Pancreas (tissue), 10 donors: ENCODE measurements at places on chromosomes 4 and X. TPM values are rescaled to one million over a fixed set of nuclear protein-coding genes. Genes with fewer than 3 reads are reported as not detected.

- peak; percentile 90 for DNase-seq
- H3K27ac ChIP-seq = peak within 1 kb of the TSS; percentile 51
- H3K27me3 ChIP-seq = no peaks in the 10 kb centered on the region
- no peaks in the 10 kb centered on the region for H3K4me1 ChIP-seq
Observed at GRCh38 chr4:40749717-40750460, at the start of gene NSUN7. NSUN7 (plus strand) TSS chr4:40749955; CDS start chr4:40750694, 739 bp downstream.

DNA sequence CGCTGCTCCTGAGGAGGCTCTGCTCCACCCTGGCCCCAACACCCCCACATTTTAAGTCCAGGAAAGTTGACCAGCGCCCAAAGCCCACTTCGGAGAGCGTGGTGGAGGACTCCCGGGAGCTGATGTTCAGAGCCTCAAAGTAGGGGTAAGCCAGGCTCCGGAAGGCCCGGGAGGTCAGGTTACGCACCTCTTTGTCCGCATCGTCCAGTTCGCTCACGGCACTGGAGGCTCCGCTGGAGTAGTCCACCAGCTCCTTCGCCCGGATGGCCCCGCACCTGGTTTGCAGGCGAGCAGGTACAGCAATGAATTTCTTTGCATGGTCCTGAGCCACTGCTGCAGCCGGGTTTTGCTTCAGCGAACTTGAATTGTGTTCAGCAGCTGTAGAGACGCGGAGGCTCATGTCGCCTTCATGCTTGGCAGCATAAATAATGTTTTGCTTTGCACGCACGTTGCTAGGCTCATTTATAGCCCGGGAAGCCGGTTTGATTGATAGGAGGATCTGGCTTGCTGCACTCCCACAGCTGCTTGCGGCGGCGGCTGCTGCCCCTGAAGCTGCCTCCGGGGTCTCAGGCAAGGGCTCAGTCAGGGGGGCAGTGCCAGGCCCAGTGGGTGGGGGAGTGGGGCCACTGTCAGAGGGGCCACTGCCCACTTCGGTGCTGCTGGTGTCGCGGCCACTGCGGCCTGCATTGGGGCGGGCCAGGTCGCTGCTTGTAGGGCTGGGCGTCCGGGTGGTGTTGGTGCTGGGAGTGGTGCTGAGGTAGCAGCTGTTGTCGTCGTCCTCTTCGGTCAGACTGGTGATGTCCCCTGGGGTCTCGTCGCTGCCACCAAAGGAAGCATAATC, 4.8 kb downstream of the C4orf54 start:
- H3K27me3 ChIP-seq = no peaks in the 10 kb centered on the region
- H3K4me1 ChIP-seq = no peaks in the 10 kb centered on the region
- no peak overlapping the region for H3K4me3 ChIP-seq
- H3K36me3 ChIP-seq = no peaks in the 10 kb centered on the region
- H3K27ac ChIP-seq = no peak overlapping the region

- no peak overlapping the region for H3K27ac ChIP-seq
- H3K4me3 ChIP-seq = no peak overlapping the region
- no peaks in the 10 kb centered on the region for H3K27me3 ChIP-seq
- DNase-seq = no peak
- no peaks in the 10 kb centered on the region for H3K36me3 ChIP-seq
Observed at GRCh38 chr4:184237612-184238011, 19.9 kb upstream of the ENPP6 start.

- no peak overlapping the region for H3K4me3 ChIP-seq
- no peak for DNase-seq
- H3K27ac ChIP-seq = no peak overlapping the region
- no peaks in the 10 kb centered on the region for H3K4me1 ChIP-seq
- no peaks in the 10 kb centered on the region for H3K36me3 ChIP-seq
- H3K27me3 ChIP-seq = no peaks in the 10 kb centered on the region
Observed at GRCh38 chr4:38781854-38782261, 932 bp downstream of the TLR10 start.

DNA sequence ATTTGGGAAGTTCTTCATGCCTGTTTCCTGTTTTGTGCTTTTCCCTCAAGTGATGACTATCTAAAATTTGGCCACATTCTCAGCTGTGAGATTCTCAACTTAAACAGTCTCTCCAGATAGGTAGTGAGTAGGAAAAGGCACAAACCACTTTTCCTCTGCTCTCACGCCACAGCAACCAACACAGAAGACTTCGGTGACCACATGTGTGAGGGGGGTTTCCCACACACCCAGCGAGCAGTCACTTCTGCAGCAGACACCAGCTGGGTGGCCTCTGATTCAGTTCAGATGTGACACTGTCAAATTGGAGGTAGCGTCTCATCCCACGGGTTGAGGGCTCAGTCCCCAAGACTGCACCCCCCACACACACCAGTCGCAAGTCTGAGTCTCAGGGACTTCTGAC, 25.1 kb upstream of the CLDN34 start:
- H3K36me3 ChIP-seq = no peaks in the 10 kb centered on the region
- no peaks in the 10 kb centered on the region for H3K27me3 ChIP-seq
- no peak overlapping the region for H3K27ac ChIP-seq
- DNase-seq = no peak
- no peaks in the 10 kb centered on the region for H3K4me1 ChIP-seq

DNA sequence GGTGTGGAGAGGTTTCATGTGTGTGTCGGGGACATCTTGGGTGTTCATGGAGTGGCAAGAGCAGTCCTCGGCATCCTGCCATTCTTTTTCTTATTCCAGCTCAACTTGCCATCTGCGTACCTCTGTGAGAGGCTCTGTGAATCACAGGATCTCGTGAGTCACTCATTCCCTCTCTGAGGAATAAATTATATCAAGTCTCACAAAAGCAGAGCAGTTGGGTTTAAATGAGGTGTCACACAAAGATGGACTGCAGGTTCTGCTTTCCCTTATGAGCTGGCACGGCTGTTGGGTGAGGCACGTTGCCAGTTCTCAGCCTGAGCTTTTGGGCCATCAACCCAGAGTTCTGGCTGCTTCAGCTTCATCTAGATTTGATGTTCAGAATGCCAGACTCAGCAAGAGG, 6.8 kb upstream of the OCIAD2 start:
- no peaks in the 10 kb centered on the region for H3K27me3 ChIP-seq
- no peak overlapping the region for H3K27ac ChIP-seq
- no peaks in the 10 kb centered on the region for H3K36me3 ChIP-seq
- no peak overlapping the region for H3K4me3 ChIP-seq
- no peaks in the 10 kb centered on the region for H3K4me1 ChIP-seq

GRCh38 chr4:5923376-5923775, 30.5 kb upstream of the CRMP1 start:
- H3K27me3 ChIP-seq = no peaks in the 10 kb centered on the region
- H3K4me1 ChIP-seq = no peaks in the 10 kb centered on the region
- no peaks in the 10 kb centered on the region for H3K36me3 ChIP-seq
- no peak for DNase-seq

- no peak for DNase-seq
- H3K4me1 ChIP-seq = no peaks in the 10 kb centered on the region
- no peak overlapping the region for H3K4me3 ChIP-seq
- no peak overlapping the region for H3K27ac ChIP-seq
- no peaks in the 10 kb centered on the region for H3K36me3 ChIP-seq
Observed at GRCh38 chrX:69121321-69122000, 43.8 kb downstream of the PJA1 start.

GRCh38 chr4:30757357-30757756, 37.2 kb downstream of the PCDH7 start:
- H3K36me3 ChIP-seq = no peaks in the 10 kb centered on the region
- H3K4me3 ChIP-seq = no peak overlapping the region

DNA sequence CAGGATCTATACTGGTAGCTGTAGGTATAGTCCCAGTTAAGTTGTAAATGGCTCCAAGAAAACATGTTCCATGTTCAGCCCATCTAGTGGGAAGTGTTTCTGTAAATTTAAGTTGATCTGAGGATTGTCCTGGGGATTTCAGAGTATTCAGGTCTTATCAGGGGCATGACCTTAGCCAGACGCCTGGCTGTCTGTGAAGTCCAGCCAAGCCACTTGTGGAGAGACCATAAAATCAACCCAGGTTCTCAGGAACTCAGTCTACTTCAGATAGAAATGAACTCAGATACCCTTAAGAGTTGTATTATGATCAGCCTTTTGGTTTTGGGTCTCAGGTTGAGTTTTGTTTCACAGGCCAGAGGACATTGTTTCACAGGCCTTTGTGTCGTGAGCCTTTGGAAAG, 95.9 kb downstream of the EGF start:
- H3K4me1 ChIP-seq = no peaks in the 10 kb centered on the region
- no peaks in the 10 kb centered on the region for H3K27me3 ChIP-seq

- no peak overlapping the region for H3K27ac ChIP-seq
- no peak for DNase-seq
- H3K4me3 ChIP-seq = no peak overlapping the region
- no peaks in the 10 kb centered on the region for H3K36me3 ChIP-seq
- no peaks in the 10 kb centered on the region for H3K27me3 ChIP-seq
Observed at GRCh38 chrX:110384490-110384889, 25.8 kb downstream of the RTL9 start.

GRCh38 chr4:153534792-153535629, 68.9 kb downstream of the TMEM131L start:
- no peak overlapping the region for H3K27ac ChIP-seq
- no peaks in the 10 kb centered on the region for H3K27me3 ChIP-seq
- no peaks in the 10 kb centered on the region for H3K36me3 ChIP-seq
- H3K4me3 ChIP-seq = no peak overlapping the region
- peaks cover 34% of the 10 kb centered on the region for H3K4me1 ChIP-seq

GRCh38 chrX:21885568-21885967, 29.8 kb downstream of the YY2 start:
- no peak overlapping the region for H3K27ac ChIP-seq
- H3K36me3 ChIP-seq = no peaks in the 10 kb centered on the region
- H3K27me3 ChIP-seq = no peaks in the 10 kb centered on the region
- no peak overlapping the region for H3K4me3 ChIP-seq
- no peaks in the 10 kb centered on the region for H3K4me1 ChIP-seq
- no peak for DNase-seq

DNA sequence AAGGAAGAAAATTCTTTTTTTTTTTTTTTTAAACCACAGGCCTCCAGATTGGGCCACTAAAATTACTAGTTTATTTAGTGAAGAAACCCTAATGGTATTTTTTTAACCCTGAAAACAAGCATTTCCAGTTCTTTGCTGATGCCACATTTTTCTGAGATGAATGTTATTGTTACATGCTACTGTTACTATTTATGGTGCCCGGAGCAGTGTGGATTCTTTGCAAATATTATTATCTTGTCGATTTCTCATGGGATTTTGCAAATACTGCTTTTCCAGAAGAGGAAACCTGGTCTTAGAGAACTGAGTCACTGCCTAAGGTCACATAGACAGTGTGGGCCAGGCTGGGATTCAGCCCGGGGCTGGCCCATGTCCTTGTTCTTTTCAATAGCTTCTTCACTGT, 8.7 kb upstream of the ALAS2 start:
- no peaks in the 10 kb centered on the region for H3K4me1 ChIP-seq
- no peak for DNase-seq
- H3K27ac ChIP-seq = no peak overlapping the region
- H3K4me3 ChIP-seq = no peak overlapping the region
- H3K27me3 ChIP-seq = no peaks in the 10 kb centered on the region
- H3K36me3 ChIP-seq = no peaks in the 10 kb centered on the region

DNA sequence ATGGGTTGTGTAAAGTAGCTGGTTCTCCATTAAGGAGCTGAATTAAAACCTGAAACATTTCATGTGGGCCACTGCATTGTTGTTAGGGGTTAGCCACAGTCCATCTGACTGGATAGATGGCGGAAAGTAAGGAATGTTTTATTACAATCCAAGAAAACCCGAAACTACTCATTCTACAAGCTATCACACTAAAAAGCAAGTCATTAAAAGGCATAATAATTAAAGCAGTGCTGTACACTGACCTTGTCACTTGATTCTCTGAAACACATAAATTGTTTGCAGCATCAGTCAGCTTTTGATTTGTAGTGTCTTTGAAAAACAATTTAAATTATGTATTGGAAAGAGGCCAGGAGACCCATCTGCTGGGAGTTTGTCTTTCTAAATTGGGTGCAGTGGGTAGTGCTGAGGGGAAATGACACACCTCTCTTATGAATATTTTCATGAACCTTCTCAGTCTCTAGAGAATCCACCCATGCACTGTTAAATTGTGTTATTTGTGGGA, 75.7 kb upstream of the ANK2 start:
- H3K4me3 ChIP-seq = no peak overlapping the region
- H3K4me1 ChIP-seq = no peaks in the 10 kb centered on the region
- H3K27me3 ChIP-seq = no peaks in the 10 kb centered on the region
- DNase-seq = no peak
- H3K27ac ChIP-seq = no peak overlapping the region
- no peaks in the 10 kb centered on the region for H3K36me3 ChIP-seq

DNA sequence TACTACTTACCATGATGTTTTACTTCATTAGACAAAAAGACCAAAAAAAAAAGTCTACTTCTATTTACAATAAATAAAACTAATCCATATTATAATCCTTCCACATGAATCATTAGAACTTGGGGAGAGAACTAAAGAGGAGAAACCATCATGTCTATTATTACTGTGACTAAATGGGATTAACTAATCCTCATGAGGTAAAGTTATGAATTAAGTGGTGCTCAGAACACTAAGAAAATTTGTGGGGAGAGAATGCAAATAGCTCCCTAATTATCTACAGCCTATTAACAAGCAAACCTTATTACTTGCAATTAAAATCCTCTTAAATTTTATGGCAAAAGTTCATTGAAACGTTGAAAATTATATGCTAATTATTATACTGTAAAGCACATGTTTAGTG, 68.8 kb downstream of the MAB21L2 start:
- H3K27me3 ChIP-seq = no peaks in the 10 kb centered on the region
- no peak for DNase-seq
- no peak overlapping the region for H3K27ac ChIP-seq
- H3K4me1 ChIP-seq = no peaks in the 10 kb centered on the region
- no peak overlapping the region for H3K4me3 ChIP-seq

DNA sequence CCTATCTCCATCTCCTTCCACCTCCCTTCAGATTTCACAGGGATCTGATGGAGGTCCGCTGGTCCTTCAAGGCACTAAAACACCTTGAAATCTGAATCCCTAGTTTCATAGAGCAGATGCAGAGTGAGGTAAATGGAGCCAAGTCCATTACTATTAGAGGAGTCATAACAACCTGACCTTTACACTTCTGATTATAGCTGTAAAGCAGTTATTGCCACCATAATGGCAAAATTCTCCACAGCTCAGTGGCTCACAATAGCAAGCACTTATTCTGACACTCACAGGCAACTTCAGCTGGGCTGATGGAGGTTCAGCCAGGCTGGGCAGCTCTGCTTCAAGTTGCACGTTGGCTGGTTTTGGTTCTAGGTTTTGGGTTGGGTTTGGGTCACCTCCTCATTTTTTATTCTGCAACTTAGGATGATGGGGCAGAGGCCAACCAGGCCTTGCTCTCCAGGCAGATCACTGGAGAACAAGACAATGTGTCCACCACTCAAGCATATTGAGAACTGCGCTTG, 51.4 kb upstream of the LRAT start:
- H3K4me1 ChIP-seq = no peaks in the 10 kb centered on the region
- H3K27ac ChIP-seq = no peak overlapping the region
- no peak for DNase-seq
- H3K36me3 ChIP-seq = no peaks in the 10 kb centered on the region
- no peaks in the 10 kb centered on the region for H3K27me3 ChIP-seq

GPRASP1 gene
- 1.4 TPM for total RNA-seq

P2RY4 gene
- total RNA-seq = not detected

TRIM61 gene
- 0.15 TPM for total RNA-seq

ABLIM2 gene
- 4.3 TPM for total RNA-seq

PHOX2B gene
- total RNA-seq = not detected

CSN2 gene
- total RNA-seq = not detected

TRAM1L1 gene
- 1.7 TPM for total RNA-seq

SPANXN3 gene
- total RNA-seq = not detected

RAB40A gene
- 0.14 TPM for total RNA-seq
